ENCODE measurements at places on chromosomes 13 and 19.

GRCh38 chr13:97982286-97982685 lies 28.8 kb downstream of the IPO5 start:
- DNase-seq, result no peak

DNA sequence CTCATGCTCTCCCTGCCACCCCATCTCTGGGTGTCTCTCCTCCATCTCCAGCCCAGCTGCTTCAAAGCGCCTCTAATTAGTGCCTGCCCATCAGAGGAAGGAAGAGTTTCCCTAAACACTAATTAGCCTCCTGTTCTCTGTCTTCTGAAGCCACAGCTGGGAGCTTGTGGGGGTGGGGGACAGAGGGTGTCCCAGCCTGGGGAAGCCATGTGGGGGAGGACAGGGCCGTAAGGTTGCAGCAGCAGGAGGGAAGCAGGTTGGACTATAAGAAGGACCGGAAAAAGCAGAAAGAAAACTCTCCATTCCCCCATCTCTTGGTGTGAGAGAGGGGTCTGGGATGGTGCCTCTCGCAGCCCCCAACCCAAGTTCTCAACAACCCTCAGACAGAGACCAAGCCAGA lies 26.2 kb downstream of the SLC8A2 start:
- no peak for DNase-seq

- DNase-seq, result peak; percentile 78
Observed at GRCh38 chr19:35135389-35135909, 590 bp upstream of the LGI4 start.

GRCh38 chr13:32642858-32643257 lies 56.6 kb downstream of the PDS5B start:
- DNase-seq, result no peak

GRCh38 chr13:30752201-30752797 lies 17.0 kb downstream of the ALOX5AP start:
- no peak for DNase-seq

- no peak for DNase-seq
Observed at GRCh38 chr13:106133025-106133424, 402.4 kb downstream of the EFNB2 start.

- DNase-seq, result no peak
Observed at GRCh38 chr13:37365496-37365895, 233.1 kb downstream of the POSTN start.

- peak; percentile 50 for DNase-seq
Observed at GRCh38 chr19:51546650-51547396, 15.4 kb upstream of the SIGLEC6 start.

DNA sequence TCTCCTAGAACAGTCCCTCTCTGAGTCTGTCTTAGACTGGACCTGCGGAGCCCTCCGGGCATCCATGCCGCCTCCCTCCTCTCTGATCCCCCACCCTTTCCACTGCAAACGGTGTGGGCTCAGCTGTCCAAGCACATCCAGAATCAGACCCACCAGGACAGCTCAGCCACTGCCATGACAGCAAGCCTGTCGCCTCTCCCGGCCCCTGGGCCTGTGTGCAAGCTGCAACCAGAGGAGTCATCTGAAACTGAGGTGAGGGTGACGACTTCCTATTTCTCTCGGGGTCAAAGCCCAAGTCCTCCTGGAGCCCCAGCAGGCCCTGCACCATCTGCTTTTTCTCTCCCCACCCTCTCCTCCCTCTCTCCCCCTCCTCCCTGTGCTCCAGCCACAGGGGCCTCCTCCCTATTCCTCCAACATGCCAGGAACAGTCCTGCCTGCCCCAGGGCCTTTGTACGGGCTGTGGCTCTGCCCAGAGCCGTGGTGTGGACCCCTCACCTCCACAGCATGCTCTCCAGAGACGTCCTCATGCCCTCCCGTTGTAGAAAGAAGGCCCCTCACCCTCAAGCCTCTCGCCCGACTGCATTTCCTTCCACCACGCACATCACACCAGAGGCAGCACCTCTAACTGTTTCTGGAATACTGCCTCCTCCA lies 23.5 kb upstream of the MYDGF start:
- DNase-seq, result no peak

- DNase-seq, result no peak
Observed at GRCh38 chr19:52034051-52034728, 6.0 kb upstream of the ZNF614 start.

DNA sequence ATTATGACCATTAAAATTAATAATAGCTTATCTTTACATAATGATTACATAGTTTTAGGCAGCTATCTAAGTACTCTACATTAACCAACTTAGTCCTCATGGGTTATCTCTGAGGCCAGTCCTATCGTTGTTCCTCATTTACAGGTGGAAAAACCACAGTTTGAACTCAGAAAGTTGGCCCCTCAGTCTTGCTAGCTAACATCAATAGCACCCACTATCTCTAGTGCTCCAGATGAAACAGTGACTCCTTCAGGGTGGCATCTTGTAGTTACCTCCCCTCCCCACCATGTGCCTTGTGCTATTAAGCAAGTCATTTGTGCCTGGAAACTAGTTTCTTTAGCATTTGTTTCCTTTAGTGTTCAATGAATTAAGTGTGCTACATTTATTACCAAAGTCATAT lies 1086.7 kb downstream of the EFNB2 start:
- DNase-seq, result no peak

GRCh38 chr13:78829821-78830220 lies 170.9 kb upstream of the OBI1 start:
- DNase-seq, result no peak

- no peak for DNase-seq
Observed at GRCh38 chr13:39341251-39341650, 261.7 kb downstream of the LHFPL6 start.

DNA sequence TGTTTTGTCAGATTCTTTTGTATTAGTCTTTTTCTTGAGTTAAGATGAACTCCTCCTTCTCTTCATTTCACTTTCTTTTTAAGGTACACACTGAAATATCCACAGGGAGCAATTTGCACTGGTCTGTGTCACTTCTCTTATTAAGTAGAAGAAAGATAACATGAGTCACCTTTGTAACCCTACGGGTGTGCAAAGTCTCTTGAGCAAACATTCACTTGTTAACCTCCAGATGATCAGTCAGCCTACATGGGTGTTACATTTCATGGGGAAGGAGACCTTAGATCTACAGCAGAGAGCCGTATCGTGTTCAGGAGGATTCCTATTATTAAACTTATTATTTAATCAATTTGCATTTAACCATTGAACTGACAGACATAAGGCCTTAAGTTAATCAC lies 5.1 kb downstream of the ZNF507 start:
- DNase-seq, result no peak

GRCh38 chr19:36090910-36091695 lies 19.8 kb upstream of the OVOL3 start:
- no peak for DNase-seq

DNA sequence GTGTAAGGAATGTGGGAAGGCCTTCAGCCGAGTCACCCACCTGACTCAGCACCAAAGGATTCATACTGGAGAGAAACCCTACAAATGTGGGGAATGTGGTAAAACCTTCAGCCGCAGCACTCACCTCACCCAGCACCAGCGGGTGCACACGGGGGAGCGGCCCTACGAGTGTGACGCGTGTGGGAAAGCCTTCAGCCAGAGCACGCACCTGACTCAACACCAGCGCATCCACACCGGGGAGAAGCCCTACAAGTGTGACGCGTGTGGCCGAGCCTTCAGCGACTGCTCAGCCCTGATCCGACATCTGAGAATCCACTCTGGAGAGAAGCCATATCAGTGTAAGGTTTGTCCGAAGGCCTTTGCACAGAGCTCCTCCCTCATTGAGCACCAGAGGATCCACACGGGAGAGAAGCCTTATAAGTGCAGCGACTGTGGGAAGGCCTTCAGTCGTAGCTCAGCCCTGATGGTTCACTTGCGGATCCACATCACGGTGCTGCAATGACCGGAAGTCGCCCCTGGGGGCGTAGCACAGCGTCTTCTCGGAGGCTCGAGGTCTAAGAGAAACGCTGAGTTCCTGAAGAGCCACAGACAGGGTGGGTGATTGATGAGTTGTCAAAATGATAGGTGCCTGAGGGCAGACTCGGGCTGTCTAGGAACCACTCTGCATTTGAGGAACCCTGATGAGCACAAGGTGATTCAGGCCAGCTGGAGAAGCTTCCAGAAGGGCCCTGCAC lies 12.2 kb downstream of the ZSCAN22 start:
- DNase-seq, result no peak

DNA sequence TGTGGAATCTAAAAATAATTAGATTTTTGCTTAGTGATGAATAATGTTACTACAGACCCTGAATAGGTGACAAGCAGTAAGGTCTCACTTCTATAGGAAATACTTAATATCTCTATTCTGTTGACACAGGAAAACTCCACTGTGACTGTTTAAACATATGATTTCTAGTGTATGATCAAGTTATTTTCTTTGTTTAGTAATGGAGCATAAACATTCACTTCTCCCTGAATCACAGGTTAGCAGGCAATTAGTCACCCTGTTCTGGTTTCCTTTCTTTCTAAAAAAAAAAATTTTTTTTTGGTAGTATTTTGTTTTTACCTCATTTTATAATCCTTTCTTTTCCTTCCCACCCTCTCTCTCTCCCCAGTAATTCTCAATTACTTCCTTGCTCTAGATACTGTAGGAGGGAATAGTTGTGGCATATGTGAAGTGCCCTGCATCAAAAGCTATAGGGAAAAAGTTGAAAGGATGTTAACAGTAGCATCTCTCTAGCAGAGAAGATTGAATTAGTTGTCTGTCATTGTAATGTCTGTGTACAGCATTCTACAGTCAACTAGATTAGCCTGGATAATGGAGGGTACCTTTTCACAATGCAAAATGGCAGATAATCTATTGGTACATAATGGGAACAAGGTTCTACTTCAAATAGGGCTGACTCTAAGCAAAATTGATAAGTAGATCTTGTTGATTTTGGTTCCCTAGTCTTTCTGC lies 3.5 kb downstream of the HS6ST3 start:
- DNase-seq, result no peak

- DNase-seq, result no peak
Observed at GRCh38 chr19:44816301-44816700, 7.4 kb downstream of the BCAM start.

GRCh38 chr19:49338023-49338677 lies 2.9 kb downstream of the CD37 start:
- DNase-seq, result no peak

DNA sequence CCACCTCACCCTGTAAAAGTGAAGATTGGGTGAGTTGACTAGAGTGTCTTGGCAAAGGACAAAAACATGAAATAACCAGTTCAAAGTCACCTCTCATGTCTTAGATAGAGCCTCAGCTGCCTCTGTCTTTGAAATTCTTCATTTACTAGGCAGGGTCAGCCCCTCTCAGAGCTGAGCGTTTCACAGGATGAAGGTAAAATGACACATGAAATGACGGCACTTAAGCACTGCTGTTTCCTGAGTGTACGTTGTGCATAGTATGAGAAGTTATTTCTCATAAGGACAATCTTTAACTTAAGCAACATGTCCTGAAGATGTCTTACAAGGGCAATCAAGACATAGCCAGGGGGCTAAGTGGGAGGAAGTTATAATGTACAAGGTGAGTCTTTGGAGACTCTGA lies 32.3 kb upstream of the SLC10A2 start:
- no peak for DNase-seq

All from right atrium auricular region (tissue), 2 donors.